ENCODE measurements at places on chromosomes 3 and 15. TPM values are rescaled to one million over a fixed set of nuclear protein-coding genes. Genes with fewer than 3 reads are reported as not detected.

ZNF609 gene
- 18.3 TPM for total RNA-seq

EEF1AKMT4 gene
- 3.6 TPM for total RNA-seq

CLK3 gene
- 77.8 TPM for total RNA-seq

C3orf20 gene
- total RNA-seq, result not detected

SPSB4 gene
- total RNA-seq, result not detected

CHST2 gene
- 74.7 TPM for total RNA-seq

FOXB1 gene
- total RNA-seq, result not detected

SPTSSB gene
- not detected for total RNA-seq

HTD2 gene
- total RNA-seq, result 4.0 TPM

IGSF11 gene
- total RNA-seq, result not detected

ROPN1 gene
- total RNA-seq, result not detected

BTLA gene
- total RNA-seq, result not detected

ACTRT3 gene
- total RNA-seq, result 2.1 TPM

SMCO1 gene
- total RNA-seq, result not detected

IFT122 gene
- 13.9 TPM for total RNA-seq

COPB2 gene
- total RNA-seq, result 172 TPM

GUCA1C gene
- not detected for total RNA-seq

GOLGA8G gene
- total RNA-seq, result not detected
